ENCODE measurements at places on chromosomes 2 and 18.

- no peak for DNase-seq
Measured at GRCh38 chr2:126792186-126792585, 106.5 kb upstream of the TEX51 start.

GRCh38 chr18:47287911-47288585 lies 36.6 kb upstream of the SKOR2 start:
- DNase-seq = no peak

DNA sequence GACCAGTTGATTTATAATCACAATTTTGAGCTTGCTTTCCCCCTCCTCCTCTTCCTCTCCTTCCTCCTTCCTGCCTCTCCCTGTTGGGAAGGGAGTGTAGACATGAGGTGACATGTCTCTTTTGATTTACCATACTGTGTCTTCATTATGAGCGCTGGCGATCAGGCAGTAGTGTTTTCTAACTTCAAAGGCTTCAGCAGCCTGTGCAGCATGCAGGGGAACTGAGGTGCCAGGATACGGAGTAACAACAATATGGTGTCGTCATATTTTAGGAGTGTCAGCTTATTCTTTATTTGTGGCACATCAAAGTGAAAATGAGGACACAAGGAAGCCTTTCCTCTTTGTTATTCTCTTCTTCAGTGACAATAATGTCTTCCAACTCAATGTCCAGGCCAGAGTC lies 864.2 kb downstream of the SLC4A3 start:
- no peak for DNase-seq

GRCh38 chr2:204187229-204188083 lies 250.9 kb downstream of the ICOS start:
- no peak for DNase-seq

DNA sequence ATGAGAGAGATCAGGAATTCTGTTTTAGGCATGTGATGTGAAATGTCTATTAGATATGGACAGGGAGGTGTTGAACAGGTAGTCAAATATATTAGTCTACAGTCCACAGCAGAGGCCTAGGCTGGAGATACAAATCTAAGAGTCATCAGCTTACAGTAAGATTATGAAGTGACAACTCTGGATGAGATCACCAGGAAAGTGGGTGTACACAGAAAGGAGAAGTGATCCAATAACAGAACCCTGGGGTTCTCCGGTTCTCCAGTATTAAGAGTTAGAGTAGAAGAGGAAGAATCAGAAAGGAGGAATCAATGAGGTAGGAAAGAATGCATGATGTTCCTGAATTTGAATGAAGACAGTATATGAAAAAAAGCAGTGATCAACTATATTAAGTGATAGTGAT lies 362.3 kb downstream of the FIGN start:
- no peak for DNase-seq

GRCh38 chr2:149040451-149040850 lies 2.0 kb downstream of the LYPD6B start:
- DNase-seq = peak; percentile 24

- no peak for DNase-seq
Measured at GRCh38 chr18:57087644-57088376, 59.1 kb upstream of the BOD1L2 start.

Measured in adipocyte (in vitro differentiated cells).